ENCODE measurements at places on chromosomes 16 and 17.
A peak's percentile ranks its signal among the peaks of the same experiment; 100 is the strongest.

GRCh38 chr16:10552998-10553491 lies 27.4 kb downstream of the EMP2 start:
- DNase-seq, result no peak

GRCh38 chr17:50507871-50508572 lies at the start of gene MYCBPAP:
MYCBPAP (plus strand) TSS chr17:50508439; CDS start chr17:50508675, 236 bp downstream.
- DNase-seq, result no peak

GRCh38 chr16:77805398-77805797 lies 17.0 kb downstream of the VAT1L start:
- DNase-seq, result no peak

- DNase-seq, result no peak
Observed at GRCh38 chr17:79075446-79075750, 774 bp downstream of the ENGASE start.

DNA sequence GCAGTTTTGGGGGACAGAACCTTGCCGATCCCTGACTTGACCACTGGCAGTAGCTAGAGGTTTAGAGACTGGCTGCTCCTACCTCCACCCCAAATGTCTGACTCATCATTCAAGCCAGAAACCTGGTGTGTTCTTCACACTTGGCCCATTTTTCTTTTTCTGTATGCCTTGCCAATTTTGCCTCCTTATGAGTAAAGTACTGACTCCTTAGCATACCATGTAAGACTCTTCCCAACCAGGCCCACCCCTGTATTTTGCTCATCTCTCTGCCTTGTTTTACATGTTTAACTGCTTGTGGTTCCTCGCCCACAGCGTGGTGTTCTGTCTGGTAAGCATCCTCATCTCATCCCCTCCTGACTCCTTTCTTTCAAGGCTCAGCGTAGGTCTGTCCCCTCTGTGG lies 37.9 kb downstream of the NUP88 start:
- no peak for DNase-seq

- peak; percentile 69 for DNase-seq
Observed at GRCh38 chr17:67481808-67482207, 104.7 kb downstream of the PITPNC1 start.

DNA sequence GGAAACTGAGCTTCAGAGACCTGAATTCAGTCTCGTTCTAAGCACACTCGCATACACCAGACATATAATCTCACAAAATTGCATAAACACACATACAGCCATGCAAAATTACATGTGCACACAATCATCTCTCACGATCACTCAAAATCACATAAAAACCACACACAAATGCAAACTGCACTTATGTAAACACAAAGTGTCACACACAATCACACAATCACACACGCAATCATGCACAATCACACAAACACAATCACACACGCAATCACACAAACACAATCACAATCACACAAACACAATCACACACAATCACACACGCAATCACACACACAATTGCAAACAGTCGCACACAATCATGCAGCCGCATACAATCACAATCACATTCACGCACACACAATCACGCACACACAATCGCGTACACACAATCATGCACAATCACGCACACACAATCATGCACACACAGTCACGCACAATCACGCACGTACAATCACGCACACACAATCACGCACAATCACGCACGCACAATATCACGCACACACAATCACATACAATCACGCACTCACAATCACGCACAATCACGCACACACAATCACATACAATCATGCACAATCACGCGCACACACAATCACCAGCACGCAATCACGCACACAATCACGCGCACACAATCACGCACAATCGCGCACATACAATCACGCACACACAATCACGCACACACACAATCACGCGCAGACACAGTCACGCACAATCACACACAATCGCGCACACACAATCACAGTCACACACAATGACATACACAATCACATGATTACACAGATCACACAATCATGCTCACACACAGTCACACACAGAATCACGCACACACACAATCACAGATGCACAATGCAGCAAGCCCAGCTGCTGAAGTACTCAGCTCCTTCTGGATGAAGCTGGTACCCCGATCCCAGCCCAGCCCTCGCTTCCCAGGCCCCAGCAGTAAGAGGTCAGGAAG lies 45.6 kb downstream of the ZDHHC7 start:
- DNase-seq, result no peak

- no peak for DNase-seq
Observed at GRCh38 chr16:81740169-81740568, 38.9 kb upstream of the PLCG2 start.

DNA sequence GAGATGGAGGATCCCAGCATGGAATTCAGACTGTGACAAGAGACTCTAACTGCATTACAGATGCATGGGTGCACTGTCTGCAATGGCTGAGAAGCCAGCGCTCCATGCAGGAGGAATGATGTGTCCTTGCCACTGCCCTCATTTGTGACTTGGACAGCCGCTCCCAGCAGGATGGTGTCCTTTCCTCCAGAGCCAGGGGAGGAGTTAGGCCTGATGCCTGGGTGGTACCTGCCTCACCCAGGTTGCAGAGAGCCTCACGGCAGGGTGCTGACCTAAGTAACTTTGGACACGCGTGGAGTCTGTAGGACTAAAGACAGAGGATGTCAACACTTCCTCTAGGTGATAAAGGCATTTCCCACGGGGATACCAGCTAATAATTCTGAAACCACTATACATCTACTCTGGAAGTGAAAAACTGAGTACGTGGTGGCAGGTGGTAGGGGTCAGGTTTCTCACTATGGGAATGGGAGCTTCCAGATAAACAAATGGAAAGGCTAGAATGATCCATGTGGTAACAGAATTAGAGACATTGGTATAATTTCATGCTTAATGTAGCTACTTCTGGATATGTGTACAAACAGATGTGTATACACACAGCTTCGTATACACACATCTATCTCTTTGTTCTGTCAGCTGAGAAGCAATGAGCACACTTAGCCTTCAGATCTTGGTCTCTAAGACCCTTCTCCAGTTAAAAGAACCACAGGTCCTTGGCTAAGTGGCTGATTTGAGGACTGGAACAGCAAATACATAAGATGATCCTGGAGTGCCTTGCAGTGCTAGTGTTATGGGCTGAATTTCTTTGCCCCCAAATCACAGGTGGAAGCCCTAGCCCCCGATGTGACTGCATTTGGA lies 13.7 kb upstream of the CSNK1D start:
- DNase-seq, result no peak

DNA sequence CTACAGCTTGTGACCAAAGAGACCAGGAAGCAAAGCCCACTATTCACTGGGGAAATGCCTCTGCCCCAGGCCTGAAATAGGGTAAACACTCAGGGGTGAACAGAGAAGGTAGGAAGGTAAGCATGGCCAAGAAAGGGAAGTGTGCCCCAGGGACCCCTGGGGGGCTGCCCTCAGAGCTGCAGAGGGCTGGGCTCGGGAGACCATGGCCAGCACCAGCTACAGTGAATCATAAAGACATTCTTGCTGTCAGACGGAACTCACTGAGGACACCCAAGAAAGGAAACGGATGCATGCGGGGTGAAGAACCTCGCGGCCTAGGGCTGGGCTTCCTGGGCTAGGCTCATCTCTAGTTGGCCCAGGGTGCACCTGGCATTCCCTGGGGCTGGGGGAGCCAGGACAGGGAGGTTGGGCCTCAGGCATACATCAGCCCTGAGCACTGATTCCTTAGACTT lies 9.6 kb downstream of the HIC1 start:
- no peak for DNase-seq

DNA sequence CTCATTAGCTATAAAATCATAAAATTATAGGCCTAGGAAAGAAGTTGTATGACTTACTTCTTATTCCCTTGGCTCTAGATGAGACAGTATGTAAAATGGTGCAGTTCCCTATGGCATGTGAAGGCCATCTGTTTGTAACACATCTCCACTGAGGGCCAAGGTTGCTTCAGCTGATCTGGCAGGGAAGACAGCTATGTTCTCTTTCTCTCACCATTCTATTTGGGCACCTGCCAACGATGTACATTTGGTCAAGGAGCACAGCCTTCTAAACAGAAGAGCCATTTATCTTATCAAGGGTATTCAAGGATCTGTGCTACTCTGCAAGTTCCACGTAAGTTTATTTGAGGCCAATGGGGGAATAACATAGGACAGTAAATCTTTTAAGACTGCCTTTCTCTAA lies 129.8 kb upstream of the TOM1L1 start:
- DNase-seq, result no peak

DNA sequence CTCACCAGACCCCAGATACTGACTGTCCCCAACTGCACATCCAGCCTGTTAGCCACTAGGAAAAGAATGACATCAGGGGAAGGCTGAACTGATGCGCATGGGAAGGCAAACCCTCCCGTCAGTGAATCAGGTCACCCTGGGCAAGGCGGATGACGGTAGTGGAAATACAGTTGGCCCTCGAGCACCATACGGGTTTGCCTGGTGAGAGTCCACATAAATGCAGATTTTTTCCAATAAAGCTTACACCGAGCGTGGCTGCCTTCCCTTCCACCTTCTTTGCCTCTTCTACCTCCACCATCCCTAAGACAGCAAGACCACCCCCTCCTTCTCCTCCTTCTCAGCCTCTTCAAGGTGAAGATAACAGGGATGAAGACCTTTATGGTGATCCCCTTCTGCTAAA lies 236.1 kb upstream of the TNRC6C start:
- DNase-seq, result no peak

DNA sequence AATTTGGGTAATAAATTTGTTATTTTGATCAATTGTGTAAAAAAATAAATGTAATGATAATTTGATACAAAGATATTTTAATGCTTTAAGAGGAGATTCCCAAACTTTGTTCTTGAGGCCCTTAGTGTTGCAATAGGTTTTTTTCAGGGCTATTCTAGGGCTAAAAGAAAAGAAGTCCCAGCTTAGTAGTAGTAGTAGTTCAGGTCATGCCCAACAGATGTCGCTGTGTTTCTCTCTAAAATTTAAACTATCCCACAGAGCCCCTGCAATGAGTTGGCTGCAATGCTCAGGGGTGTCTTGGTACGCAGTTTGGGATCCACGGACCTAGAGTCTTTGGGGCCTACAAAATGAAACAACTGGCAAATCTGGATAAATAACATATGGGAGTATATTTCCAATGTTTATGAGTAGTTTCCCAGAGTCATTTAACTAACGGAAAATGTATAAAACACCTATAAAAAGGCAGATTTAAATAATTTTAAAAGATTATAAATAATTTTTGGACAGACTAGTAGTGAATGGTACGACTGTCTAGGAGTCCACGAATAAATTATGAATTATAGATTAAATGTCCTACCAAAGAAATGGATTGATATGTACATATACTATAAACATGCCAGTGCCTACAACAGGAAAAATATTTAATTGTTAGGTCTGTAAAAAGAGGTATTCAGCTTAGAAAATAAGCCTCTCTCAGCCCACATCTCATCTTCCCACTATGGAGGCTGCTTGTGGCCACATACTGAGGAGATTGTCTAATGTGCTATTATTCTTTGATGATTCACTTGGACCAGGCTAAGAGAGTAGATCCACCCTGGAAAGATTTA lies 228.5 kb upstream of the PMFBP1 start:
- DNase-seq, result peak; percentile 13

DNA sequence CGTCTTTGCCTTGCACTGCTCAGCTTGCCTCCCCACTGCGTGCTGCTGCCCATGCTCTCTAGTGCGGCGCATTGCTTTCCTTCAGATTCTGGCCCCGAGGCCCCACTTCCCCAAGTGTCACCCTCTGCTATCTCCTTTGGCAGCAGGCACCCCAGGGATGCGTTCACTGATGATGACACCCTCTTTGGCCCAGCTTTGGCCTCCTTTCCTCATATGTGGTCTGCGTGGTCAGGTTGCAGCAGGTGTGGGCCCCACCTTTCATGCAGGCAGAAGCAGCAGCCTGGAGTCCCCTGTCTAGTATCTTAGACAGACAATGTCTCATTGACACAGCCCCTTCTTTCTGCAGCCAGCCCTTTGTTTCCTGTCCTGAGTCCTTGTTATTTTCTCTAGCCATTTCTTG lies 4.8 kb upstream of the CCL3 start:
- no peak for DNase-seq

All from AG09309 (cell line).